SK-N-SH treated with all-trans-retinoic acid at 6 μM for 48 hours (cell line): ENCODE measurements at places on chromosomes 4 and X.

DNA sequence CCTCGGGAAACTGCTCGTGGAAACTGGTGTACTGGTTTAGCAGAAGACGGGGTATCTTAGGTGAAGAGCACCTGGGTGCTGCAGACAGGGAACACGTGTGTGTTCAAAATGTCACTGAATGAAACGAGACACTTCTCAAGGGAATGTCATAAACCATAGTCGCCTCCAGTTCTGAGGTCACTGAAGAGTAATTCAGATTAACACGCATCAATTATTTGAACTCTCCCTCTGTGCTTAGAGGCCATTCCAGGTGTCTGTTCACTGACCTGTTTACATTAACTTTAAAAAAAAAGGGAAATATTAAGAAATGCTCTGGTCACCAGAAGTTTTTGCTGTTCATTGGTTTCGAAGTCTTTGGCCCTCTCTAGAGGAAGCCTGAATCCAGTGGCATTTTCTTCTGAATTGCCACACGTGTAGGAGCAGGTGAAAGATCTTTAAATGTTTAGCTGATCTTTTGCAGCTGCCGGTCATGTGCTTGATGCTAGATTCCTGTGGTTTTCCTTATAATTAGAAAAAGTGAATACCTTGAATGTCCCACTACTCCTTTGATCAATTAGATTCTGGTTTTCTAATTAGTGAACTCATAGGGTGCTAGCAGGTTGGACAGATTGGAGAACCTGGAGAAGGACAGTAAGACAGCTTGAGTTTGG lies 330.5 kb downstream of the ARHGAP10 start:
- ATAC-seq: no peak

DNA sequence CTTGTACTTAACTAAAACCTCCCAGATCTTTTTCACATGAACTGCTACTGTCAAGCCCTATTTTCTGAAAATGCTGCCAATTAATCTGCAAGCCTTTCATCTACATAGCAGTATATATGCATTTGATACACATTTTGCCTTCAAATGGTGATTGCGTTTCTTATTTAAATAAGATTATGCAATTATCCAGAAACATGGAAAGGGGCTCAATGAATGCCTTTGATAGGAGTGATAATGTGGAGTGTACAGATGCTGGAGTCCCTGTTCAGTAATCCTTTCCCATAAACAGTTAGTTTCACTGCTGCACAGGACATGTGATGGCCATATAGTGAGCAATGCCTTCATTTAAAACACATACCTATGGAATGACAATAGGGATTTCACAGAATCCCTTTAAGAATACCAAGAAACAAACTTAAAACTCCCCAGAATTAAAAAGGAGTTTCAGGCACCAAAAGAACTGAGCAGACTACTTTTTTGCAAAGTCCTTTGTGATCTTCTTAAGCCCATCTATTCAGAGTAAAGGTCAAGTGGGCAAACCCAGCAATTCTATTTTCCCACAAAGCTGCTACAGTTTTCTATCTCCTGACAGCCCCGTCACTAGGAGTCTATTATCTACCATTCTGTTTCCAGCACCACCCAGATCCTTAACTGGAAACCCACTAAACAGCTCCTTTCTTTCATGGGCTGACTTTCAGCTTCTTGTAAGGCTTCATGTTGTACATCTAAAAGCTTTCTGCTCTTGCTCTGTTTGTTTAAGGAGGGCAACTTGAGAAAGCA lies 120.3 kb downstream of the UNC5C start:
- peak; percentile 63 for ATAC-seq

DNA sequence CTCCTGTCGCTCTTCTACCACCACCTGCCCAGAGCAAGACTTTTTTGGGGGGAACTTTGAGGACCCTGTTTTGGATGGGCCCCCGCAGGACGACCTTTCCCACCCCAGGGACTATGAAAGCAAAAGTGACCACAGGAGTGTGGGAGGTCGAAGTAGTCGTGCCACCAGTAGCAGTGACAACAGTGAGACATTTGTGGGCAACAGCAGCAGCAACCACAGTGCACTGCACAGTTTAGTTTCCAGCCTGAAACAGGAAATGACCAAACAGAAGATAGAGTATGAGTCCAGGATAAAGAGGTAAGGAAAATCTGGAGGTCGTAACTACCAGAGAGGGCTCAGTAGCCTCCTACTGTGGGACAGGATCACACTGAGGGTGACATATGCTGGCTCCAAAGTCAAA lies 364.5 kb downstream of the MAPK10 start:
- no peak for ATAC-seq

- no peak for ATAC-seq
Observed at GRCh38 chr4:176268963-176269362, at the start of gene ASB5. Gene ASB5 (minus strand): TSS chr4:176269222. CDS start chr4:176269108, 114 bp downstream.

DNA sequence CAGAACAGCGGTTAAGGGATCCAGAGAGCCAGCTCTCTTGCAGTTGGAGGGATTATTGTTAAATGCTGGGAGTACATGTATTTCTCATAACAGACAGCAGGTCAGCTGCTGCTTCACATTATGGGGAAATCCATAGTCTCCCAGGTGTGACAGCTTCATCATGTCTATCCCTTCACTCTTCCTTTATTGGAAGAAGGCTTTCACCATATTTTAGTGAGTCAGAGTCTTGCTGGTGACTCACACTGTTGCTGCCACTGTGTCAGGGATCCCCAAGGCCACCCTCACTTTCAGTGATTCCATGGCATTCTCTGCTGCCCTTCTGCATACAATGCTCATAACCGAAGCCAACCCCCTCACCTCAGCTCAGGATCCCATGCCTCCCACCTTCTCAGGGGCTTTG lies 32.9 kb upstream of the PAGE5 start:
- no peak for ATAC-seq

- no peak for ATAC-seq
Observed at GRCh38 chr4:21454201-21454600, 494.4 kb downstream of the KCNIP4 start.

GRCh38 chr4:158162631-158163030 lies 10.2 kb downstream of the GASK1B start:
- no peak for ATAC-seq

GRCh38 chr4:38179690-38180377 lies 219.6 kb downstream of the PTTG2 start:
- peak; percentile 92 for ATAC-seq

DNA sequence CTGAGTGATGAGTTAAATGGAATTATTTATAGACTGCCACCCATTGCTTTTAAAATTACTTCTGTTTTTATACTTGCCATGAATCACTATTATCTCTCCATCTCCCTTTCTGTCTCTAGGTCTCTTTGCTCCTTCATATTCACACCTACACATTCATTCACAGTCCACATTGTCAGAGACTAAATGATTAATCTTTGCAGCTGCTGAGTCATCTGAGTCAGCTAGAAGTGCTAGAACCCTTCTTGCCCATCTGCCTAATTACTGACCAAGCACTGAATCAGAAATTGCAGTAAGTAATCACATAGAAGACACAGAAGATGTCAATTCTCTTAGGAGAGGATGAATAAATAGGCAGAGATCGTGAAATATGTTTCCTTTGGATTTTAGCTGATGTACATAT lies 31.6 kb upstream of the RPS6KA6 start:
- ATAC-seq: no peak

- ATAC-seq: no peak
Observed at GRCh38 chrX:85808217-85808616, 239.1 kb downstream of the CHM start.

DNA sequence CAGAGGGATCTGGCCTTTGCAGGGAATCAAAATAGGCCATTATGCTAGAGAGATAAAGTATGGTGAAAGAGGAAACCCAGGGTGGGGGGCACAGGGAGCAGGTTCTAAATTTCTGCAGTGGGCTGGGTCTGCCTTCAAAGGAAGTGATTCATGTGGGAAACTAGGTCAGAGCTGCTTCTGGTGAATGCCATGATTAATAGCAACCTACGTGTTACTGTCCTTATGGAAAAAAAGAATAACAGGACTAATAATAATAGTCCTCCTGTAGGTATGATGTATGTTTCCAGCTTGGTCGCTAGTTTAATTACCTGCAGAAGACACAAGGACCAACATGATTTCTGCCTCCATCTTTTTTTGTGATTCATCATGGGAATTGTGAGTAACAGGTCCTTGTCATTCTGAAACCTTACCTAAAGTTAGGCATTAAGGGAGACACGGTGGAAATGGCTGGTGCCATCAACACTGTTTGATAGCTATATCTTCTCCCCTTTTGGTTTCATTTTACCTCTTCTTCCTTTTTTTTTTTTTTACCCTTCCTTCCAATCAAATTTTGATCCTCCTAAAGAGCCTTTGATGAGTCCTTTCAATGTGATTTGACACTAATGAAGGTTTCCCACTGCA lies 180.4 kb downstream of the CPEB2 start:
- no peak for ATAC-seq

DNA sequence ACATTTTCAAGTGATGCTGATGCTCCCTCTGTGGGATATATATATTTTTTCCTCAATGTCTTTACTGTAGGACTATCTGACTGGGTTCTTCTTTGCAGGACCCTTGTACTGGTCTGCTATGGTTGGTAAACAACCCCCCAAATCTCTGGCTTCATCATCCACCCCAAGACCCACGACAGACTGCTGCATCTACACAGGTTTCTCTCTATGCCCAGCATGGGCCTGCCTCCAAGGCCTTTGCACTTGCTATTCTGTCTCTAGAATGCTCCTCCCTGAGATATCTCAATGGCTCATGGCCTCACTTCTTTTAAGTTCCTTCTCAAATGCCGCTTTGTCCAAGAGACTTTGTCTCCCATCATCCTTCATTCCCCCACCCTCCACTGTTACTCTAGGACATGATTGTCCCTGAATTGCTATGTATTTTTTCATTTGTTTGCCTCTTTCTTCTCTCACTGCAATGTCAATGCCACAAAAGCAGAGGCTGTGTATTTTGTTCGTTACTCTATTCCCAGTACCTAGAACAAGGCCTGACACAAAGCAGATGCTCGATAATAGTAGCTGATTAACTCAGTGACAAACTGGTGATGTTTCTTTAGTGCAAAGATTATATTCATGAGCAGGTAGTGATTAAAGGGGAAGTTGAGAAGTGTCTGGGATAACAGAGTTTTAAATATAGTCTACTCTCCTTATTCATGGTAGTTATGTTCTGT lies 6.6 kb downstream of the EVC start:
- no peak for ATAC-seq
